Islet precursor cell (in vitro differentiated cells): ENCODE measurements at places on chromosomes 11 and 22.
A peak's percentile ranks its signal among the peaks of the same experiment; 100 is the strongest.

DNA sequence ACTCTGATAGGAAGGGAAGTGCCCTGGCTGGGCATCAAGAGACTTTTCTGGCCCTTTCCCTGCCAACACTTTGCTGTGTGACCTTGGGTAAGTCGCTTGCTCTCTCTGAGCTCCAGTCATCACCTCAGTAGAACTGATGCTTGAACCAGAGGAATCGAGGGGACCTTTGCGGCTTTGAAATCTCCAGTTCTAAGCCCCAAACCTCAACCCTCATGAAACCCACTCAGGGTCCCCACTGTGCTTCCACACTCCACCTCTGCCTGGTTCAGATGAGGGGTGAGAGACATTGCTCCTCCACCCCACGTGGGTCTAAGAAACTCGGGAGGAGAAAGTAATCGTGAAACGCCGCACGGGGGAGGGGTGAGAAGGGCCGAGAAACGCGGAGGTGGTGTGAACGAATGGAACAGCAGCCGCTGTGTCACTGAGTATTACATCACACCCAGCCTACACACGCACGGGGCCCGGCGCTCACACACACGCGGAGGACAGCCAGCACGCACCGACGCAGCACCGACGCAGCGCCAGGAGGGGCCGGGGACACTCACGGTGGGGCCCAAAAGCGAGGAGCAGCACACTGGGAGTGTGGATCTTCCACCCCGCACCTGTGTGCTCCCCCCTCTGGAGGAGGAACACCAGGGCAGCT, 4.3 kb downstream of the RTN4RL2 start:
- no peak for DNase-seq

- DNase-seq = peak; percentile 76
Measured at GRCh38 chr22:39994566-39995392, at the start of gene FAM83F. Gene FAM83F (plus strand): TSS chr22:39994954. CDS start chr22:39995043, 89 bp downstream.

- DNase-seq = no peak
Measured at GRCh38 chr11:63448646-63449045, 42.3 kb downstream of the PLAAT5 start.

GRCh38 chr11:70557742-70558485, 159.6 kb downstream of the CTTN start:
- DNase-seq = no peak

GRCh38 chr11:82826526-82826925, 73.7 kb downstream of the PRCP start:
- no peak for DNase-seq

DNA sequence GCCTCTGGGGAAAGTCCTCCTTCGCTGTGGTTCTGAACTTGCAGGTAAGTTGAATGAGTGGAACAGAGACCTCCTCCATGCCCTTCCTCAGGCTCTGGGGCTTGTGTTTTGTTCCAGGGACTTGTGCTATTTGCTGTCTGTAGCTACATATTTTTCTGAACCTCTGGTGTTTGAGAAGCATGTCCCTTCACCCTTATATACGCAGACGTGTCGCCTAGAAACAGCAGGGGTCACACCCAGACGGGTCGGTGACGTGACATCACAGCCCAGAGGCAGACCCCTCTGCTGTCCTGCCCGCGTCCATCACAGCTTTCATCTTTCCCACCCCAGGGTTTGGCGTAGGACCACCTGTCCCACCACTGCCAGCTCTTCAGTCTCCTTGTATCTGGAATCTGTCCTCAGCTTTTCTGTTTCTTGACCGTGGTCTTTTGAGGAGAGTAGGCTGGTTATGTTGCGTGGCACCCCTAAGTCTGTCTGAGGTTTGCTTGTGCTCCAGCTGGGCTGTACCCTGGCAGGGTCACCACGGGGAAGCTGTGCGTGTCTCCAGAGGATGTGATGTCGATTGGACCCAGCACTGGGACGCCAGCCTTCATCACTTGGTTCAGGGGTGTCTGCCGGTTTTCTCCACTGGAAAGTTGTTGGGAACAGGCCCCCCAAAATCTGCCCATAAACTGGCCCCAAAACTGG, 13.4 kb upstream of the MUC5B start:
- DNase-seq = no peak

DNA sequence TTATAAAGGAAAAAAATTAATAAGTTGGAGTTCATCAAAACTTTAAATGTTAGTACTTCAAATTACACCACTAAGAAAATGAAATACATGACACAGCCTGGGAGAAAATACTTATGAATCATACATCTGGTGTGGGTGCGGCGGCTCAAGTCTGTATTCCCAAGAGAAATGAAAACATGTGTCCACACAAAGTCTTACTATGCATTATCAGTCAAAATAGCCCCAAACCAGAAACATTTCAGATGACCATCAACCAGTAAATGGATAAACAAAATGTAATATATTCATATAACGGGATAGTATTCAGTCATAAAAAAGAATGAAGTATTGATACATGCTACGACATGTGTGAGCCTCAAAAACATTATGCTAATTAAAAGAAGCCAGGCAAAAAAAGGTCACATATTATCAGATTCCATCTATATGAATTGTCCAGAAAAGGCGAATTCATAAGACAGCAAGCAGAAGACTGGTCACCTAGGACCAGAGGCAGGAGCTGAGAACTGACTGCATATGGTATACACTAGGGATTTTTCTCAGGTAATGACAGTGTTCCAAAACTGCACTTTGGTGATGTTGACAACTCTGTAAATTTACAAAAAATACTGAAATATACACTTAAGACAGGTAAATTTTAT, 5.3 kb upstream of the AKIP1 start:
- DNase-seq = no peak

DNA sequence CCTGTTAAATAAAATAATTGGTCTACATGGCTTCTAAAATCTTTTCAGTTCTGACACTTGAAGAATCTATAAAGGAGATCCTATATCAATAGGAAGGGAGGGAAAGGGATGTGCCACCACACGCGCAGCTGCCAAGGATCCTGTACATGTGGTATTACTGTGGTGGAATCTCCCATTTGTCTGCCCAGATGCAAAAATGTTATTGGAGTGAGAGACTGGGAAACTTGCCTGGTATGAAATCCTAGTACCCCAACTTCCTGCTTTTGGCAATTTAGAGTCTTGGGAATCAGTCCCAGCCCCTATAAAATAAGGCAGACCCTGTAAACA, 81.9 kb upstream of the PICALM start:
- no peak for DNase-seq
